ENCODE measurements at places on chromosomes 13 and 19. TPM values are rescaled to one million over a fixed set of nuclear protein-coding genes. Genes with fewer than 3 reads are reported as not detected.

GRCh38 chr13:30880856-30881155 lies 25.3 kb upstream of the MEDAG start:
- no peak for DNase-seq

Gene ZNF540
- total RNA-seq = 2.6 TPM

Gene CYP4F8
- total RNA-seq = not detected

GRCh38 chr19:7979559-7979958 lies 25.9 kb downstream of the ELAVL1 start:
- no peak for DNase-seq

DNA sequence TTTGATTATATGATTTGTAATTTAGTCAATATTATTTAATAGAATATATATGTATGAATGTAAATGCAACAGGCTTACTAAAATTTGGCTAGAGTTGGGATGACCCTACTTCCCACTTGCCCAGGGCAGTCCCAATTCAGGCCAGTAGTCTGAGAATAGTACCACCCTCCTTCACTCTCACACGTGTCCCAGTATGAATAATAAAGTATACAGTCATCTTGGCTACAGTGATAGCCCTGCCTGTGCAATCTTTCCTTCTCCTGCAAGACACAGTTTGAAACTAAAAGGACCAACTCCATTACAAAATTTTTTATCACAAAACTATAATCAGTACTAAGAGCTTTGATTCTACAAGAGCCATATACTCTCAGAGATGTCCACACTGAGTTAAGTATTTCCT lies 76.2 kb downstream of the SACS start:
- no peak for DNase-seq

Gene MARCHF2
- total RNA-seq = 222 TPM

DNA sequence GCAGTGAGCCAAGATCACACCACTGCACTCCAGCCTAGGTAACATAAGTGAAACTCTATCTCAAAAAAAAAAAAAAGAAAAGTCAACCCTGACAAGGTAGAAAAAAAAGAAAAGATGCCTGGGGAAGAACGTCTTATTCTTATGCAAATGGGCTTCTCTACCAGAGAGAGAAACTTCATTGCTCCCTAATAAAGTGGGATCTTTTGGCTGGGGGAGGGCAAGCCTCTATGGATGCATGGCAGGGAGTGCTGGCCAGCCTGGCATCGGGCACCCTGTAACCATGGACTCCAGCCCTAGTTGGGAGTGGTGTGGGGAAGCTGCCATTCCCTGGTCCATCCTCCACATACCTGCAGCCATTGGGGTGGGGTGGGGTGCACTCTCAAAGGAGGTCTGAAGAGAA lies 30.7 kb upstream of the ZNF728 start:
- DNase-seq = no peak

DNA sequence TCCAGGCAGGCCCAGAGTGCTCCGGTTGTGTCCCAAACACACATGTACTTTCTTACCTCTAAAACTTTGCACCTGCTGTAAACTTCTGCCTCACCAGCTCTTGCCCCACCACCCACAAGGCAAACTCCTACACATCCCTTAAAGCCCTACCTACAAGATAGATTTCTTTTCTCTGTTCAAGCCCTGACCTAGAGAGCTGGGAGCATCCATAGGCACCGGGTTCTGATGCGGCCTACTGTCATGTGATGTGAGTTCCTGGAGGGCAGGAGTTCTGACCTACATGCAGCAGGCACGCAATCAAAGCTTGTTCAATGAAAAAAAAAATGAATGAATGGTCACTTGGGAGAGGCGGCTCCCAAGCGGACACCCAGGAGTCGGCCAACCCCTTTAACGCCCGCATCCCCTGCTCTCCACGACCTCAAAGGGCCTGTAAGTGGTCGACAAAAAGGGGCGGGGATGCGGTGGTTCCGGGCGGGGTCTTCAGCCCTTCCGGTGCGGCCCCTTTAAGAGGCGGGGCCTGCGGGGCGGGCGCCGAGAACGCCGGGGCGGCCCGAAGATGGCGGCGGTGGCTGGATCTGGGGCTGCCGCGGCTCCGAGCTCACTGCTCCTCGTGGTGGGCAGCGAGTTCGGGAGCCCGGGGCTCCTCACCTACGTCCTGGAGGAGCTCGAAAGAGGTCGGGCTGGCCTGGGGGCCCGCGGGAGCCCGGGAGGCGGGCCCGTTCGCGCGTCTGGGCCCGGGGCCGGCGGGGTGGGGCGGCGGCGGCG lies at the start of gene MAP1S:
Gene MAP1S (plus strand): TSS at position 534 of the 765 bp plus-strand sequence. CDS start 23 bp downstream, at position 557.
- DNase-seq = no peak

Gene GIPC3
- 1.5 TPM for total RNA-seq

All from right atrium auricular region (tissue), 2 donors.